ENCODE measurements at places on chromosomes 7 and 10.

GRCh38 chr7:36058020-36058592 lies 94.9 kb upstream of the EEPD1 start:
- no peak for DNase-seq

GRCh38 chr7:116859323-116859722 lies 3.1 kb upstream of the CAPZA2 start:
- DNase-seq = no peak

GRCh38 chr10:7315906-7316305 lies 94.9 kb downstream of the SFMBT2 start:
- no peak for DNase-seq

- no peak for DNase-seq
Measured at GRCh38 chr10:1346201-1346600, 290.0 kb downstream of the WDR37 start.

DNA sequence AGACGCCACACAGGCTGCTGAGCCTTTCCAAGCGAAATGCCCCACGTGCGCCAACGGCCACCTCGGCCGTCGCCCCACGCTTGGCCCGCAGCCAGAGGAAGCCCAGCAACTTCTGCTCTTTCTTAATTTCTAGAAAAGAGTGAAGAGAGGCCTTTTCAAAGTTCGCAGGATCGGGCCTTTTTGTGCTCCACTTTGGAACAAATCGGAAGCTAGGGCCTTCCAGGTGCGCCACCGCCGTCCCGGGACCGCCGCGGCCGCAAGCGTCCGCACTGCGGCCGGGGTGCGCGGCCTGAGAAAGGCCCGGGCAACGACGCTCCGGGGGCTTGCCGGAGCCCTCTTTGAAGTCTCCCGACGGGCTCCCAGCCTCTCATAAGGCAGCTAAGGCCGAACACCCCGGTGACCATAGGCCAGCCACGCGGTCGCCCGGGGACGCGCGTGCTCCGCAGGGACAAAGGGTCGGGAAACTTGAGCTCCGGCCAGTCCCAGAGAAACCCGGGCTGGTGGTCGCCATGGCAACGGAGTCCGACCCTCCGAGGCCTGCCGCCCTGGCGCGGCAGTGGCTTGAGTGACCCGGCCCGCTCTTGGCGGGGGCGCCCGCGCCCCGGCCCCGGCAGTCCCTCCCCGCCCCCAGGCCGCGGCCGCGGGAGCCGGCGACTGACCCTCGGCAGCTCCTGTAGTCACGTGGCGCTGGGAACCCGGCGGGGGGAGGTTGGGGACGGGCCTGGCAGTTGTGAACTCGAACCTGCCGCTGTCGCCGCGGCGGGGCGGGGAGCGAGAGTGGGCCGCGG lies at the start of gene REPIN1:
TSS of gene REPIN1 (plus strand) at position 727 of the 788 bp plus-strand sequence. CDS start 890 bp downstream, outside the sequence.
- peak; percentile 80 for DNase-seq

DNA sequence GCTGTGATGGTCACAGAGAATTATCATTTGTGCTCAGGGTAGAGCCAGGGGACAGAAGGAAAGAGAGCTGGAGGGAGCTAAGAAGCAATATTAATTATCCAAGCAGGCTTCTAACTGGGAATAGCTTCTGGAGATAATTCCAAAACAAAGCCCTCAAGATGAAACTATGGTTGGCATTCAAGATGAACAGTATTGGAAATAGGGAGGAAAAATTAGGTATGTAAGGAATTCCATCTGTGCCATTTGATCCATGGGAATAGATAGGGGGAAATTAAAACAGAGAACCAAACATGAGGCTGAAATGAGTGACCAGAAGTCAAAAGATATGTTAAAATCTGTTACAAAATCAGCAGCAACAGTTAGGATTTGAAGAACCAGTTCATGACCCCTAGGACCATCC lies 75.3 kb downstream of the NDUFB2 start:
- no peak for DNase-seq

GRCh38 chr7:6360841-6361240 lies 86.9 kb downstream of the DAGLB start:
- DNase-seq = no peak

GRCh38 chr10:116555880-116556279 lies 10.1 kb downstream of the PNLIP start:
- DNase-seq = no peak

DNA sequence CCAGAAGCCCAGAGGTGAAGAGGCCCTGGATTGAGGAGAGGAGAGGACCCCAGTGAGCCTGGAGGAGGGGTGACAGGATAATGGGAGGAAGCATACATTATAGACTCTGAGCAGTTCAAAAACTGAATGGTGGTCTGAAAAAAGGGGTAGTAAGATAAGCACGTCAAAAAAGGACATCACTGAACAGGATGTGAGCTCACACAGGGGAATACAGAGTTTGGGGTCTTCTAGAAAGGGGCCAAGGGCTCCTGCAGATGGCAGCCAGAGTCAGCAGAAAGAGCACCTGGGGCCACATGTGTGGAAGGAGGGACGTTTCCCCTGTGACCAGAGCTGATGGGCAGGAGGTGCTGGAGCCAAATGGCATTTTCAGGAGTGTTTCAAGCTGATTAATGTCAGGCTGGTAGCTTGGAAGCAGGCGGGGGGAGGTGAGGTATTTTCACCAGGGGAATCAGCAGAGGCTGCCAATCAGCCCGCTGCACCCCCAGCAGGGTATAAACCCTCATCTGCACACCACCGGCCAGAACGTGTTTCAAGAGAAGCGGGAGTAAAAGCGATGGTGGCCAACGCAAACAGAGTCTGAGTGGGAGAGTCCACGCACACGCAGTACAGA lies 85.8 kb downstream of the TNS3 start:
- no peak for DNase-seq

- peak; percentile 4 for DNase-seq
Measured at GRCh38 chr10:4902571-4903011, 60.6 kb upstream of the AKR1C1 start.

DNA sequence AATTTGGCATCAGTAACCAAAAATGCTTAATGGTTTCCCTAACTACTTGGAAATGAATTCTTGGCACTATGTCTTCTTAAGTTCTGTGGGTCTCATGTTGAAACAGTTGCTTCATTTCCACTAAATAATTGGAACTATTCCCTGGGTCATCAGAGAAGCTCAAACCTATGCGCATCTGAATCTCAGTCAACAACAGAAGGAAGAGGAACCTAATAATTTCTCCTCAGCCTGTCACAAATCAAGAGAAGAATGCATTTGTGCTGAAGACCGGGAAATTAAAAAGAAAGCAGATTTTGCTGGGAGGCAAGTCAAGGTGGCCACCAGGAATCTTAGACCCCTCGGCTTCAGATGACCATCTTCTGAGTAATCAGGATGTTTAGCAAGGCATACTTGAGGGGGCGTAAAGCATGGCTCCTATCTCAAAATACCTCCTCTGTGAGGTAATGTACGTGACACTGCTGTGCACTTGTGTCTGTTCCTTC lies 41.4 kb downstream of the TOMM7 start:
- DNase-seq = no peak

GRCh38 chr10:43778571-43778970 lies 129.9 kb upstream of the ZNF32 start:
- DNase-seq = no peak

- no peak for DNase-seq
Measured at GRCh38 chr10:80522756-80523363, 14.8 kb upstream of the SH2D4B start.

DNA sequence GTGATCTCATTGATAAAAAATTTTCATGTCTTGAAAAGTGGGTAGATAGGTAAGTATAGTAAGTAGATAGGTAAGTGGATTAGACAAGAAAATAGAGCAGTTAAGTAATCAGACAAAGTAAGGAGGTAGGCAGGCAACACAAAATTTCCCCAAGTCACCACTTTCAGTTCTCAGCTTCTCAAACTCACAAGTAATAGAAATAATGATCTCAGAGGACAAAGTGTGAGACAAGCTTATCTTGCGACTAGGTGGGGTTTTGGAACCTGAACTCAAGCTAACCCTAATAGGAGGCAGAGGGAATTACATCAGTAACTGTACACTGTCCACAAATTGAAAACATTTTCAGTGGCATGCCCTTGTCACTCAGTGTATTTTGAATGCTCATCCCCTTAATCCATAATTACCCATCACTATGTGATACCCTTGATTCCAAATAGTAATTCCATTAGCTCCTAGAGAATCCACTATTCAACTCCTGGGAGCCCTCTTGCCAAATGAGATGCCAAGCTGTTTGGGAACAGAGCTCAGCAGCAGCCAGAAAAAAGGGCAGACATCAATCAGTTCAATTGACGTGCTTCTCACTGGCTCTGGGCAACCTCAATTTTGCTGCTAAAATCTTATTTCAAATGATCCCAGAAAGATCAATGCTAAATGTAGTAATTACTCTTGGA lies 703.2 kb downstream of the XPNPEP1 start:
- no peak for DNase-seq

DNA sequence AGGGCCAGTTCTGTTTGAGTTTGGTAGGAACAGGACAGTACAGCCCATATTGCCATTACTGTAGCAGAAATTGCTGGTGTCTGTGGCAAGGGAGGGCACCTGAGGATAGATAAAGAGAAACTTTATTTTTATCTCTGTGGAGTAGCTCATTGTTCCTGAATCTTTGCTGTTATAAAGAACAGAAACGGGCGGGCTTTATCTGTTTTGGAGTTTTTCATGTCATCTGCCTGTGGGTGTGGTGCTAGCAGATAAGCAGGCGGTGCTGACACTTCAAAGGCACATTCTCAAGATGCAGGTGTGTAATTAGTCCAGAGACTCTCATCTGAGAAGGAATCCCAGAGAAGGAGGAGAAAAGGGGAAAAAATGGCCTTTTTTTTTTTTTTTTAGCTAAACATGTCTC lies 11.5 kb downstream of the ZNF273 start:
- no peak for DNase-seq

DNA sequence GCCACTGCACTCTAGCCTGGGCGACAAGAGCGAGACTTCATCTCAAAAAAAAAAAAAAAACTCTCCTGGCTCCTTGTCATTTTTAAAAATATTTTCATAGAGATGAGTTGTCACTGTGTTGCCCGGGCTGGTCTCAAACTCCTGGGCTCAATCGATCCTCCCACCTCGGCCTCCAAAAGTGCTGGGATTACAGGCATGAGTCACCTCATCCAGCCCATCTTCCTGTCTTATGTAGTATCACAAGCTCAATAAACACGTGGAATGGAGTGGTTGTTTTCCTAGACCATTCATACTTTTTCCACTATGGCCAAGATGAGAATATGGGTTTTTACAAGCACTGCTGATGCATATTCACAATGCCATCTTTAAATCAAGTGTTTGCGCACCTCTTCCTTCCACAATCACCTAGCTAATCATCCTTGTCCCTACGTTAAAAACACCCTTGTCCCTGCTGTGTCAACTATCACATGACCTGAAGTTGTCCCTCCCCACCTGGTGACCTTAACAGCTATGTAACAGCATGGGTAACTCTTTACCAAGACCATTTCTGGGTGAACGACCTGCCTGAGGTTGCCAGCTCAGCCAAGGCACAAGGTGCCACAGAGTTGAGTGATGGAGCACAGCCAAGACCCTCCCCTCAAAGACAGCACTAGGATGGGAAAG lies 21.3 kb downstream of the DLG5 start:
- DNase-seq = no peak

- DNase-seq = no peak
Measured at GRCh38 chr10:97784200-97784810, 12.5 kb upstream of the SFRP5 start.

GRCh38 chr10:25174461-25175230 lies at the start of gene GPR158:
Gene GPR158 (plus strand): TSS chr10:25175001. CDS start chr10:25175421, 420 bp downstream.
- peak; percentile 34 for DNase-seq

DNA sequence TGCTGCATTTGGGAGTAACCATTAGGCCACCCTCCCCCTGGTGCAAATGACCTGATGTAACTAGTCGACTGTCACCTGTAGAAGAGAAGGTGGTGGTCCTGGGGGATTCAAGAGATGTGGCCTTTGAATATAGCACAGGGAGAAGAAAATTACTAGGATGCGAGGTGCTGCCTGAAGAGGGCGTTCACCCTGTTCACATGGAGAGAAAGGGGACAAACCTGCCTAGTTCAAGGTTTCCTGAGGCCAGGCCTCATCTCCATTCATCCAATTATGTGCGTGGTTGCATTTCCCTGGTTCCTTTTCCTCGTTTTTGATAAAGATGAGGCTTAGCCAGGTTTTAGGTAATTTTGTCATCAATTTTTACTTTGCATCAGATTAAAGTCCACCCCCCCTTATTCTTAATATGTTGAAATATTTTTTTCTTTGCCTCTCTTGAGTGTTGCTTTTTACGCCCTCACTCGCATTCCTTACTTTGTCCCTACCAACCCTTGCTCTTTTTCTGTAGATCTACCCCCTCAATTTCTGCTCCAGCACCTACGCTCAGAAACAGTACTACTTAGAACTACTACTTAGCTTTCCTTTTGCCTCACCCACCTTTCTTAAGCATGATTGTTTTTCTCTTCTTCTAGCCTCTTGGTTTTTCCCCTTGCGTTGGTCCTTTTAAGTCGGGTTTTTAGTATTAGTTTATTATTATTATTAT lies 13.7 kb downstream of the CLCN1 start:
- no peak for DNase-seq

- no peak for DNase-seq
Measured at GRCh38 chr10:26642896-26643653, 54.4 kb upstream of the PDSS1 start.

DNA sequence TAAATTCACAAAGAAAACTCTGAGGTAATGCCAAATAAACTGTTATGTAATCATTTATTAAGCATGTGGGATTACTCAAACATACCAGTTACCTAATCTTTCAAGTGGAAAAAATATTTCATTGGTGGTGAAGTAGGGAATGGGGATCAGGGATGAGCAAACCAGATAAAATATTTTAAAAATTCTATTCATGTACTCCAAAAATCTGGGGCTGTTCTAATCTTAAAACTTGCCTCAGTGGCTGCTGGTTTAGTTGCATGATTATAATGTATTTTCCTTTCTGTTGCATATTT lies 19.5 kb downstream of the LMOD2 start:
- no peak for DNase-seq

DNA sequence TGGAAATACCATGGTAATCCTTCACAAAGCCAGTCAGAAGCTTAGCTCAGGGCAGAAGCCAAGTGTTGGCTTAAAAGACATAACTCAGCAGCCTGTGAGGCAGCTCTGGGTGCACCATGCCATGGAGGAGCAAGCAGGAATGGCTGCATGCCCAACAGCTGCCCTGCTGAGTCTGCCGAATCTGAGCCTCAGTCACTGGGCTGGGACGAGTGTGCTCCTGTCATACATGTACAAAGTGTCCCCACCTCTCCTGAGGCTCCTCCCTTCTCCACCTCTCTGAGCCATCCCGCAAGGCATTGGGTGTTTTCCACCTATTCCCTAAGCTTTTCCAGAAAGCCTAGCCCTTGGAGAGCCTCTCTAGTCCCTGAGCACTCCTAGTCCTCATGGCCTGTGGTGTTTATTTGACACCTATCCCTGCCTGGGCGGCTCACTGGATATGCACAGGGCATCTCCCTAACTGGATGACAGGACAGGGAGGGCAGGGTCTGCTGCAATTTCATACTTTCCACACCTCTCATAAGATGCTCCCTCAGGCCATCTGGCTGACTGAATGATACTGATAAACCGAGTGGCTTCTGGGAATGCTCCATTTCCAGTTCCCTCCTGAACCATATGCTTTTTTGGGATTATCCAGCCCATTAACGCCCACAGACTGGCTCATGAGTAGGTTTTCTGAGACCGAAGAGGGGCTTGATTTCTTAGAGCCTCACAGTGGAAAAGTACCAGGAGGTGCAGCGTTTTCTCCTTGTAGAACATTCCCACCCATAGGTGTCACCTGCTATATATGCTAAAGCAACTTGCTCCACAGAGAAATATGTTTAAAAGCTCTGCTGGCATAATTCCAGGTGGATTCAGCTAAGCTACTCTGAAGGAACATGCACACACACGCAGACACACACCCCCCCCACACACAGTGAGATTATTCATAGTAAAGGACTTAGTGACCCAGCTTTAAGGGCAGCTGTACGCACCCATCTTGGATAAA lies 199.3 kb downstream of the SNX10 start:
- no peak for DNase-seq

GRCh38 chr7:82760074-82760473 lies 316.5 kb upstream of the CACNA2D1 start:
- no peak for DNase-seq

- no peak for DNase-seq
Measured at GRCh38 chr7:123122916-123123315, 76.9 kb downstream of the SLC13A1 start.

All from activated naive CD4-positive, alpha-beta T cell treated with Interleukin-2 at 50 U/mL for 16 hours (primary cell).